ENCODE measurements at places on chromosomes 13 and 19.

GRCh38 chr19:42488783-42489521 is 39.3 kb downstream of the CEACAM1 start:
- no peak for DNase-seq

- peak; percentile 44 for DNase-seq
Measured at GRCh38 chr19:4186087-4186993, 3.9 kb downstream of the ANKRD24 start.

DNA sequence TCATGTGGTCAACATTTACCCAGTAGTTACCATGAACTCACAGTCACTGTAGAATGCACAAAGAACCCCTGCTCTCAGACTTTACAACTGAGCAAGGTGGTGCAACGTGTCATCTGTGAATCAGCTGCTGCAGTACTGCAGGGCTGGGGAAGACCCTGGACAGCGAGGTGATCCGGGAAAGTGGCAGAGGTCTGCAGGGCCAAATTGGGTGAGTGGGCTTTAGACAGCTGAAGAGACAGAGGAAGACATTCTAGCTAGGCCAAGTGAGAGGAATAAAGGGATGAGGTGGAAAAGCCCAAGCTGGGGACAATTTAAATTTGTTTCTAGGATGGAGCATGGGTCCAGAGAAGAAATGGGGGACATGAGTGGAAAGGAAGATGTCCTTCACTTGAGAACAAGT is 270.5 kb downstream of the DCLK1 start:
- DNase-seq: no peak

DNA sequence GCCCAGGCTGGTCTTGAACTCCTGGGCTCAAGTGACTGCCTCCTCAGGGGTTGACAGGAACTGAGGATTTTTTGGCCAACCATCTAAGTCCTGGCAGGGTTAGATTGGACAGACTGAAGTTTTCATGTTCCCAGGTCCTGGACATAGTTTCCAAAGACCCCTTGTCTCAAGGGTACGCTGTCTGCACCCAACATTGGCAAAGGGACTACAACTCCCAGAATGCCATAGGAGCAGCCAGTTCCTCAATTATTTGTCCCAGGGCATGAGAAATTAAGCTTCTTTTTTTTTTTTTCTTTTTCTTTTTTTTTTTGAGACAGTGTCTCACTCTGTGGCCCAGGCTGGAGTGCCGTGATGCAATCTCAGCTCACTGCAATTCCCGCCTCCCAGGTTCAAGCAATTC is 6.9 kb downstream of the GYS1 start:
- DNase-seq: no peak

DNA sequence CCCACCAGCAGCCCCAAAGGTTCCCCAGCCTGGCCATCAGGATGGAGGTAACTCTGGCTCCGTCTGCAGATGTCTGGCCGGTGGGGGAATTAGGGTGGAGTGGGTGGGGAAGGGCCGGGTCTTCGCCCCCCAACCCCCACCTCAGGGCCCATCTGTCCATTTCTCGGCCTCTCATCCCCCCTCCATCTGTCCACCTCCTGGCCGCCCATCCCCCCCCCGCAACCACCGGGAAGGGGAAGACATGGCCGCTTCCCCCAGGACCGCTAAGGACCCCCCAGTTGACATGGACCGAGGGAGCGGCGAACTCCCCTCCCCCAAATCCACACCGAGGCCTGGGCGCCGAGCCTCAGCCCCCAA is 793 bp downstream of the LRFN1 start:
- DNase-seq: no peak

DNA sequence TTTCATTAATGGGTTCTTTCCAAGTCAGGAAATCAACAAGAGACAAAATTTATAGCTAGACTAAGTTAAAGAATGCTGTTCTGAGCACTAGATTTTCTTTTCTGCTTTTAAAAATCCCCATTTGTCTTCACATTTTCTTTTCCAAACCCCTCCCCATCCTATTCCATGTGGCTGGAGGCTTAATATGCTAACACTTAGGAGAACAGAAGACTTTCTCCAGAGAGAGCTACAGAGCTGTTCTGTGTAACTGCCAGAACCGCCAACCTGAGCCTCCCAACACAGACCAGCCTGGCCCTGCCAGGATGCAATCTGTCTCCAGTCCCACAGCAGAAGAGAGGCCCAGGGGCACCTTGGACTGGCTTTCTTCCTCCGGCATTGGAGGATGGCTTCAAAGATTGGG is 264.1 kb downstream of the NDFIP2 start:
- no peak for DNase-seq

DNA sequence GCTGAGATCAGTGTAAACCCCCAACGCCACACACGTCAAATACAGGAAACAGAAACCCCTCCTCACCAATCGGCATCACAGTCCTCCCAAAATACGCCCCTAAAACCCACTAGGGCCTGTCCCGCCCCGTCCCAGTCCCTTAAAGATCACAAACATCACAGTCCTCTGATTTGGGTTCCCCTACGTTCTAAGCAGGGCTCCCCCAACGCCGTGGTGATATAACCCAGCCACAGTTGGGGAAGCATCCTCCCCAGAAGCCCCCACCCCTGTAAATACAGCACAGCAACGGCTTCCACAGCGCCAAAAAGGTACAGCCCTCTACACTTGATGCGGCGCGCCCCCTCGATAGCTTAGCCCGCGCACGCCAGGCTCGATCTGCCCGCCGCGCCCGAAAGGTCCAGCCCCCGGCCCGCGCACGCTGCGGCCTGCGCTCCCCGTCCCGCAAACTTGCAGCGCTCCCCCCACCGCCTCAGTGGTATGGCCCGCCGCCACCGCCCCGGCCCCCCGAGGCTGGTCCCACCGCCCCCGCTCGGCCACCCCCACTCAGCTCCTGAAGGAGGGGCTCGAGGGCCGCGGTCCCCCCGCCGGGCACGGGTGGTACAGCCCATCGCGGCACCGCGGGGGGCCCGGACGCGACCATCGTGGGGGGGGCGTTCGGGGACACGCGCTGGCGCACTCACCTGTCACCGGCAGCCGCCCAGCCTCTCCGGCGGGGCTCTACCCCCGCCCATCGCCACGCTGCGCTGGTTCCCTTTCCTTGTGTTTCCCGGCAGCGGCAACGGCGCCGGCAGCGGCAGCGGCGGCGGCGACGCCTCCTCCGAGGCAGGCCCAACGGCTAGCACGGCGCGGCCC is at the start of gene AKT2:
AKT2 (minus strand) TSS at position 845 of the 852 bp plus-strand sequence. CDS start 20,078 bp downstream, outside the sequence.
- peak; percentile 47 for DNase-seq

DNA sequence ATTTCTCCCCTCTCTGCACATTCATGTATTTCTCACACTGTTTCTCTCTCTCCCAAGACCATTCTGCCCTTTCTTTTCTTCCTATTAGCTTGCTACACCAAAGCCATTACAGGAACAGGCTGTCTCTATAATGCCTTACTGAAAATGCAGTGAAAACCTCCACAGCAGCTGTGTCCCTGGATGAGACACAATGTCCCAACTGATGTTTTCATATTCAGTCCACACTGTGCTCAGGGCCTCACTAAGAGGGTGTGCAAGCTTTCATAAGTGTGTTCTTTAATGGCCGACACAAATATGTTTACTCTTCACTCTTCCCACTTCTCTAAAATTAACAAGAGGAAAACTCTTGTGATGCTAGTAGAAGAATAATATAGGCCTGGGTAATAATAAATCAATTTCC is 163.4 kb downstream of the KCTD12 start:
- DNase-seq: no peak

DNA sequence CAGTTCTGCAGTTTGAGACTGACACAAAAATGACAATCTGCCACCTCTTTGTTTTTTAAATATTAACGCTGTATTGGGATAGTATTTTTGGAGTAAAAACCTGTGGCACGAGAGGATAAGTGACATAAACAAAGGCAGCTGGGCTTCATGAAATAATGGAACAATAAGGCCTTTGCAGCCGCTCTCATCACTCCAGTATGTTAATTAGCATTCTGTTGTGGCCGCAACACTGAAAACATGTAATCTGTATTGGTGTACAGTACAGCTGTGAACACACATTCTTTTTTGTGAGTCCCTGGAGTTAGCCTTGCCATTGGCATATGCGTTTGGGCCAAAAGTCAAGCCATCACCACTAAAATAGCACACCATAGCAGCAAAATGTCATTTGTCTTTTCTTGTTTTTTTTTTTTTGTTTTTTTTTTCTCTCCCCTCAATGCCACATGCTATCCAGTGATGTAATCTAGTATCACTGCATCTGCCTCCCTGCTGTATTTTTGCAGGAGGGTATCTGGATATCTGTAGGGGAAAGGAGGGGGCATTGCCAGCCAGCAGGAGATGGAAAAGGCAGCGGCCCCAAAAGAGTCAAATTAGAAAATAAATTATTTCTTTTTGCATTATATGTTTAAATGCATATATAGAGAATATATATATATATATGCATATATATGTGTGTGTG is 885 bp upstream of the ZNF536 start:
- DNase-seq: no peak

DNA sequence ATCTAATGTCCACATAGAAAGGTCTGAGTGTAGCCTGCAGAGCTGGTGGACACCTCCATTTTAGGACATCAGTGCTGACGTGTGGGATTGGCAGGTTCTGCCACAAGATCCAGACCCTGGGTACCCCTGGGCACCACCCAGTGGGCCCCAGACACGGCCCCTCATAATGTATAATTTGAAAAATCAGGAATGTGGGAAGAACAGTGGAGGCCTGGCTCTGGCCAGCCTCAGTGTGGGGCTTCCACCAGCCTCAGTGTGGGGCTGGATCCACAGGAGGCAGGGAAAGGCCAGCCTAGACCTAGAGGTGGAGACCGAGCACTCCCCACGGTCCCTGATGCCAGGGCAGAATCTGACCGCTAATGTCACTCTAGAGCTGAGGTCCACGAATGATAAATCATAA is 150.7 kb upstream of the SOX1 start:
- DNase-seq: no peak

GRCh38 chr19:34171539-34171876 is 796 bp upstream of the LSM14A start:
- no peak for DNase-seq

DNA sequence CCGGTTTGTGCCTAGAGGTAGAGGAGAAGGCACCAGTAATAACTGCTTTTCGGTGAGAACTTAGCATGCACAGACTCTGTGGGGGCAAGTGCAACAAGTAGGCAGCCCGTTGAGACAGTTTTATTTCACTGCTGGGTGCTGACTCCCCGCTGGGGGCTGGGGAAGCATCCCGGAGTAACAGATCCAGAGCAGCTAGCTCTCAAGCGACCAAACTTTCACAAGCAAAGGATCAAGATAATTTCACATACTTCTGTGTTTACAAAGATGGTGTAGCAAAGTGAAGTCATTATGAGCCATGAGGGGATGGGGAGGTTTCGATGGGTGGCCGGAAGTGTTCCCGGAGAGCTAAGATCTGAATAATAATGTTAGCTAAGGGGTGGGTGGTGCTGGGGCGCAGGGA is 2.8 kb downstream of the NACC1 start:
- no peak for DNase-seq

GRCh38 chr13:22175241-22175640 is 504.4 kb downstream of the FGF9 start:
- DNase-seq: no peak

DNA sequence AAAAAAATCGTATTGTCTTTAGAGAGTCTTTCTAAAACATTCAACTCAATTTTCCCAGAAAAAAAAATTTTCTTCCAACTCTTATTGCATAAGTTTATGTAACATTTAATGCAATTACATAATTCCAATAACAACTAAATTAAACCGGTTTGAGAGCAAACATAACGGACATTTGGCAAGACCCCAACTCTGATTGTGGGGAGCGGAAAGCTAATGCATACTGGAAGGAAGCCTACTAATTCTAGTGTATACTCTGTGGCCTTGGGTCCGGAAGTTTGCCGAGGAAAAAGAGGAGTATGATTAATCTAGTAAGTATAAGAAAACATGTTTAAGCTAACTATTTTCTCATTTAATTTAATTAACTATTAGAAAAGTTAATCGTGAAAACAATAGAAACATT is 21.3 kb upstream of the MIR17HG start:
- DNase-seq: no peak

DNA sequence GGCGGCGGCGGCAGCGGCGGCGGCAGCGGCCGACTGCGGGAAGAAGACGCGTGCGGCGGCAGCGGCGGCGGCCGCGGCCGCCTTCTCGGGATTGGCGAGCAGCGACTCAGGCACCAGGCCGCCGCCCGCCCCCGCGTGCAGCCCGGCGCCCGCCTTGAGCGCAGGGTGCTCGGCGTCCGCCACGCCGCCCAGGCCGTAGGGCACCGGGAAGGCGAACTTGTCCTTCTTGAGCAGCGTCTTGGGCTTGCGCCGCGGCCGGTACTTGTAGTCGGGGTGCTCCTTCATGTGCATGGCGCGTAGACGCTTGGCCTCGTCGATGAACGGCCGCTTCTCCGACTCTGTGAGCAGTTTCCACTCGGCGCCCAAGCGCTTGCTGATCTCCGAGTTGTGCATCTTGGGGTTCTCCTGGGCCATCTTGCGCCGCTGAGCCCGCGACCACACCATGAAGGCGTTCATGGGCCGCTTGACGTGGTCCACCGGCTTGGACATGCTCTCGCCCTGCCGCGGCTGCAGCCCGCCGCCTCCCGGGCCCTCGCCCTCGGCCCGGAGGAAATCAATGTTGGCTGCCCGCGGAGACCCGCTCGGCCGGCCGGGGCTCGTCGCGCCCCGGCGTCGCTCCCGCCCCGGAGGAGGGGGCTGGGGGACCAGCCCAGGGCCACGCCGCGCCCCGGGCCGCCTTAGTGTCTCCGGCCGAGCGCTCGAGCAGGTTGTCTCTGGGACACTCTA is 621 bp downstream of the SOX21 start:
- no peak for DNase-seq

- no peak for DNase-seq
Measured at GRCh38 chr19:10898633-10899032, 27.3 kb downstream of the CARM1 start.

DNA sequence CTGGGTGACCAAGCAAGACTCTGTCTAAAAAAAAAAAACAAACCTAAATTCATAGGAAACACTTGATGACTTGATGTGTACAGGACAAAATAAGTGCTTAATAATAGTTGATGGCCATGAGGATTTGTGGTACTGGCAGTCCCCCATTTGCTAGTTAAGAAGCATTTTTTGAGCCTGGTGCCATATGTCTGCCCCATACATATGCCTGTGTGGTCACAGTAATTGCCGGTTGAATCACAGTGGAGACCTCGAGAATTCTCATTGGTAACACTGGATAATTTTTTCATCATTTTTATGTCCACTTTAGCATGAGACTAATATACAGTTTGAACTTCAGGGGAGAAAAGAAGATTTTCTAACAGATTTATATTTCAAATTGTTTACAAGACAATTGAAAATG is 79.2 kb downstream of the LRCH1 start:
- DNase-seq: no peak

GRCh38 chr19:46372901-46373490 is 26.1 kb downstream of the PPP5C start:
- DNase-seq: no peak
